Stimulated activated CD8-positive, alpha-beta memory T cell treated with anti-CD3 and anti-CD28 coated beads, Interleukin-7, amount 100 ng/mL, for 1 hour (primary cell): ENCODE measurements at places on chromosomes 5 and 9.

DNA sequence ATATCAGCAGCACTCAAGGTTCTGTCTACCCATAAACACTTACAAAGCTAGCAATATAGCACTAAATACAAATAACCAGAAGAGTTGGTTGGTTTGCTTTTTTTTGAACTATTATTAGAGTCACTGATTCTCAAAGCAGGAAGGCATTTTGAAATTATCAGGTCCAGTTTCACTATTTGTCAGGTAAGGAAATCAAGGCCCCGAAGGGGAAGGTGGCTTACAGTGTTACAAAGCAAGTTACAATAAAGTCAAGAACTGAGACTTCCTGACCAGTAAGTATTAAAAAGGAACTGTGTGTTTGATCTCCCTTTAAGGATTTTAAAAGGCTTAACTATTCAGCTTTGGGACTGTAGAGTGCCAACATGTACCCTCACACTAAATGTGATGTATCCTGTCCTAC, 10.8 kb downstream of the C5orf15 start:
- no peak for DNase-seq

DNA sequence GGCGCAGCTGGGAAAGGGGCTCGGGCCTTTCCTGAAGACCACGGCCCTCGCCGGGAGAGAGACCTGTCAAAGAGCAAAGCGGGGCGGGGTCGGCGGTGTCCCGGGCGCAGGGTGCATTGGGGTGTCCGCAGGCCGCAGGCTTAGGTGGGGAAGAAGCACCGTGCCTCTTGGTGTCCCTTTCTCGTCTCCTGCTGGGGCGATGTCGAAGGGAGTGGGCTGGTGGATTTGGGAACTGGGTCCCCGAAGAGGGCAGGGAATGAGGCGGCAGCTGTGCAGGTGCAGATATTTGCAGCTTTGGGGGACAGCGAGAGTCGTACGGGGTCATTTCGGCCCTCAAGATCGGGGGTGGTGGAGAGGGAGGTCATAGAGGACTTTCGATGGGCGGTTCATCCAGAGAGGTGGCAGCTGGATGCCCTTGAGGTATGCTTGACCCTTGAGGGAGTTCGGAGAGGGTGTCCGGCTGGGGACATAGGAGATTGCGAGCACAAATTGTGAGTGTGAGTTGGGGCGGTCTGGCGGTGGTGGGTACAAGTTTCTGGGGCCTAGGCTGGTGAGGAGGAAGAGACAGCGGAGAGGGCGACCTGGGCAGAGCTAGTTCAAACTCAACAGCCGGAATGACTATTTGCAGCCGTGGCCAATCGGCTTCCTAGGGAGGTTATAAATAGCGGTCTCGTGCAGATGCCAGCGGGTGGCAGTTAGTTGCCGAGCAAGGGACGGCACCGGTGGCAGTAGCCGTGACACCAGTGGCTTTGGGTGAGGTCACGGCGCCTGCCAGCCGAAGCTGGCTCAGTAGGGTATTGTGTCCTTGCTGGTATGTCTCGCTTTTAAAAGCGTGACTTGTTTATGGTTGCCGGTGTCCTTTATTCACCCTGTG, 601 bp downstream of the NNT start:
- peak; percentile 28 for DNase-seq

GRCh38 chr9:86073839-86074238, 25.5 kb downstream of the GOLM1 start:
- DNase-seq: no peak

DNA sequence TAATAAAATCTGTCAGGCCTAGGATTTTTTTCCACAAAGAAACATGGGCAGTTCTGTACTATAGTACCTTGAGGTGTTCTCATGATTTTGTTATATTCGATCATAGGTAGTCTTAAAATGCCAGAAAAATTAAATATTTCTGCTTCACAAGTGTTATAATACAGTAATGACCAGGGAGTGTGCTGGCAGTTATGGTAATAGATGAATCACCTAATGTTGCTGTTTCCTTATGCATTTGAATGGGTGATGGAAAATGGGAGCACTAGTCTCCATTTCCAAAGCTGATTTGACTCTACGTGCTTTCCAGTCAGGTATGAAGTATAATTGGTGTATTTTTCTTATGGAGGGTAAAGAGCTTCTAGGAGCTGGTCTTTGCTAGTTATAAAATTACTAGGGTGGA, 23.8 kb downstream of the OGN start:
- DNase-seq: no peak

GRCh38 chr9:9997585-9997984, 615.2 kb downstream of the PTPRD start:
- no peak for DNase-seq

GRCh38 chr5:81288021-81288433, 13.4 kb upstream of the ZCCHC9 start:
- DNase-seq: no peak

DNA sequence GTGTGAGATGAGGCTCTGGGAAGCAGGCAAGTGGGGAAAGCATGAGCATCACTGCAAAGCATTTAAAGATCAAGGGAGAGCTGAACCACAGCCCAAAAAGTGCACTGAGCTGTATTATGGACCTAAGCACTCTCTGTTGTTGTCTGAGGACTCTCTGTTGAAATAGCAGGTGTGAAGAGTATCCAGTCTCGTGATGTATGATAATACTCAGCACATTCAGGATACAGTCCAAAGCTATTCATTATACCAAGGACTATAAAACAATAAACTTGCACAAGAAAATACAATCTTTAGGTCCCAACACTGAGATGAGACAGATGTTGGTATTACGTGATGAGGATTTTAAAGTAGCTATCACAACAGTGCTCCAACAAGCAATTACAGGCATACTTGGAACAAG, 97.5 kb upstream of the IGFBPL1 start:
- no peak for DNase-seq

GRCh38 chr5:490116-491106, 33.8 kb downstream of the SLC9A3 start:
- no peak for DNase-seq

- no peak for DNase-seq
Measured at GRCh38 chr9:90169490-90169889, 473.1 kb downstream of the DIRAS2 start.

GRCh38 chr9:115398996-115399395, 281.0 kb upstream of the TNC start:
- no peak for DNase-seq

GRCh38 chr5:141420855-141421488, at the start of gene PCDHGA11:
TSS of gene PCDHGA11 (plus strand) at chr5:141421051. CDS start at chr5:141421228, 177 bp downstream.
- no peak for DNase-seq

GRCh38 chr5:154732212-154732611, 23.0 kb upstream of the LARP1 start:
- no peak for DNase-seq

- no peak for DNase-seq
Measured at GRCh38 chr9:83036043-83036442, 26.9 kb downstream of the RASEF start.

GRCh38 chr5:142758062-142758795, 11.9 kb upstream of the ARHGAP26 start:
- no peak for DNase-seq

GRCh38 chr5:59130431-59130830, 547.6 kb downstream of the RAB3C start:
- no peak for DNase-seq

- DNase-seq: no peak
Measured at GRCh38 chr9:132541870-132542830, 40.3 kb upstream of the BARHL1 start.

GRCh38 chr9:32455738-32456137, 70.3 kb downstream of the RIGI start:
- DNase-seq: no peak

- DNase-seq: no peak
Measured at GRCh38 chr5:169904508-169904907, 75.8 kb downstream of the INSYN2B start.

GRCh38 chr5:7772141-7772540, 78.8 kb downstream of the CFAP90 start:
- DNase-seq: no peak

DNA sequence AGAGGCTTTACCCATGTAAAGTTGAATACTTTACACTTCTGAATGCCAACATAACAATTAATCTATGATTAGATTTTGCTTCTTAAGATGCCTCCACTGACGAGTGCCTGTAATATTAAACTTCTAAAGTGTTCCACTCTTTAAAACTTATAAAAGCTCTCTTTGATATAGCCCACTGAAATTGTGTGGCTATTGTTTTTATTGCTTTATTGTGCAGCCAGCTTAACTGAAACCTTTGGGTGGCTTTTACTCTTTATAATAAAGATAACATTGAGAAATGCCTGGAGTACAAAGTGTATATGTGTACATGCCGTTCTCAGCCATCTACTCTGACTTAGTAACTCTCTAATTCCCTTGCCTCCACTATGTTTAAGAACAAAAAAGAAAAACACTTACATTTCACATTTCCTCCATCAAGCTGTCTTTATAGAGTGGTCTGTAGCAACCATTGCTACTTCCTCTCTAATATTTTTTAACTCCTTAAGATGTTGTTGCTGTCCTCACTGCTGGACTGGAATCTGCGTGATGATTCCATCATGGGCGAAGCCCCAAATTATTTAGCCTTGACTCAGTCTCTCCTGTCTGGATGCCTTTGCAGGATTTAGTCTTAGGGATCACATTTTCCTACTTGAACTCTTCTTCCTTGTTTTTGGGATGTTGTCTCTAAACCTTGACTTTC, 9.1 kb downstream of the PIK3R1 start:
- no peak for DNase-seq

DNA sequence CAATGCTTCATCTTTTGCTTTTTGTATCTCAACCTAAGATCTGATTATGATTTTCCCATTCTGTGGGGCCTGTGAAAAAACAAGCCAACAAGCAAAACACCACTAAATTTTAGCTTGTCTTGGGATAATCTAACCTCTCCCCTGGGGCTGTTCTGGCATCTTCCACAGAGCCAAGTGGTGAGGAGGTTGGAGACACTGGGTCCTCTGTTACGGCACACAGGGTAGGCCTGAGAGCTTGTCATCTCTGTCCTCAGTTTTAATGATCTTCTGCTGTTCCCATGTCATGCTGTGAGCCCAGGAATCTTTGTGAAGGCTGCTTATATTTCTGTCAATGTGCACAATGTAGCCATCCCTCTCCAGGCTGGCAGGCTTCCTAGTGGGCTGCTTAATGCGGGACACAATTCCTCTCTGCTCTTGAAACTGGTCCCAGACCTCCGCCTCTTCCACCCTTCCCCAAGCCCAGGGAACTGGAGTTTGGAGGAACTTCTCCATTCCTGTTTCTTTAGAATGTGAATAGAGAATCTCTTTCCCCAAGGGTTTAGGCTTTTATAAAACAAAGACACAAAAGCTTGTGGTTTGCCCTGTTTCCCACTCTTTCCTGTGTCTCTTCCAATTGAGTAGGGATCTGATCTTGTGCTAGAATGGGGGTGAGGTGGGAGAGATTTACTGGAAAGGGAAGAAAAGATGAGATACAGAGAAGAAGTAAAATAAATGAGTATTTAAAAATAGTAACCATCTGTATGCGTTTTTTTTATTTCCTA, 30.9 kb upstream of the SEMA6A start:
- no peak for DNase-seq

GRCh38 chr9:107606149-107606790, 116.7 kb upstream of the KLF4 start:
- DNase-seq: no peak

GRCh38 chr9:90964101-90965020, 162.7 kb downstream of the SYK start:
- DNase-seq: no peak

DNA sequence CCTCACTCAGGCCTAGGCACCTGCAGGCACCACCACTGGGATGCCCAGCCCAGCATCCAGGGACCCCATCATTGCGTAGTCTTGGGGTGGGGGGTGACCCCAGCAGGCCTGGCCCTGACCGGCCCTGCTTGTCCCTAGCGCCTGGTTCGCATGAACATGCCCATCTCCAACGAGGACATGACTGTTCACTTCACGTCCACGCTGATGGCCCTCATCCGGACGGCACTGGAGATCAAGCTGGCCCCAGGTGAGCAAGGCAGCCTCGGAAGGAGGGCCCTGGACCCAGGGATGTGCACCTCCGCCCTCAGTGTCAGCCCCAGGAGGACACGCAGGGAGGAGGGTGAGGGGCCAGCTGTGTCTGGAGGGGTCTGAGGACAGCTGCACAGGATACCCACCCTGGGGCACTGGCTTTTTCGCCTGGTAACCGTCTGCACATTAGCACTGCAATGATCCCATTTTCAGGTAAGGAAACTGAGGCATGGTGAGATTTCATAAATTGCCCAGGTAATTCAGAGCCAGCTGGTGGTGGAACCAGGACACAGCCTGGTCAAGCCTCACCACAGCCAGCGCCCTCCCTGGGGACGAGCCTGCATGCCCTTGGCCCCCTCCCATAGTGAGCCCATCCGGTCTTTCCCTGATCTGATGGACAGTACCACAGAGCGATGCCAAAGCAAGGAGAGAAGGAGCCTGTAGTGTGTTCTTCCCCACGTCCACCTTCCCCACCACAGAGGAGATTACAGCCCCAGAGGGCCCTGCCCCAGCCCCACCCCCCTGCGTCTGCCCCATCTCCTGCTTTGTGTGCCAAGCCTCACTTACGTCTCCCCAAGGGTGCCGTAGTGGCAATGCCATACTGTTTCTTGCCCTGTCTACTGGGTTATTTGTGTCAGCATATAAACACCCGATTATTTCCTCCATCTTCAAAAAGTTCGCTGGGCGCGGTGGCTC, 228.3 kb downstream of the CACNA1B start:
- no peak for DNase-seq

DNA sequence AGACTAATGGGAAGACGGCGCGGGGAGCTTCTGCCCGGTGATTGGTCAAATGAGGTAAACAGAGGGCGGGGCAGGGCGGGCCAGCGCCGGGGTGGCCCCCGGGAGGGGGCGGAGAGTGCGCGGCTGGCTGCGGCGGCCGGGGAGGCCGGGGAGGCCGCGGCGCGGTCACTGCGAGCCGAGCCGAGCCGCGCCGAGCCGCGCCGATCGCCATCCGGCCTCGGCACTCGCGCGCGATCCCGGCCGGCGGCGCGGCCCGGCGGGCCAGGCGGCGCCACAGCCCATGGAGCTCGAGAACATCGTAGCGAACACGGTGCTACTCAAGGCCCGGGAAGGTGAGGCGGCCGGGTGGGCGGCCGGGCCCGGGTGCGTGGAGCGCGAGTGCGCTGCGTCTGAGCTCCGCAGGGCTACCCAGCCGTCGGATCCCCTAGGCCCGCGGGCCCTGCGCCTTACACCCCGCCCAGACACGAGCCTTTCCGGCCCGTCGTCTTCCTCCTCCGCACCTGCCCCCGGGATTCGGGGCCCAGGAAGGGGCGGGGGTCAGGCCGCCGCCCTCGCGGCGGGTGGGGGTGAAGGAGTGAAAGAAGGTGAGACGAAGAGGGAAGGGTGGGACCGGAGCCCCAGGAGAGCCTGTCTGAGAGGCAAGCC, at the start of gene GRK6:
Gene GRK6 (plus strand): TSS at position 111 of the 645 bp plus-strand sequence. CDS start 170 bp downstream, at position 281.
- DNase-seq: no peak

GRCh38 chr9:38416461-38416860, 7.8 kb downstream of the IGFBPL1 start:
- no peak for DNase-seq

DNA sequence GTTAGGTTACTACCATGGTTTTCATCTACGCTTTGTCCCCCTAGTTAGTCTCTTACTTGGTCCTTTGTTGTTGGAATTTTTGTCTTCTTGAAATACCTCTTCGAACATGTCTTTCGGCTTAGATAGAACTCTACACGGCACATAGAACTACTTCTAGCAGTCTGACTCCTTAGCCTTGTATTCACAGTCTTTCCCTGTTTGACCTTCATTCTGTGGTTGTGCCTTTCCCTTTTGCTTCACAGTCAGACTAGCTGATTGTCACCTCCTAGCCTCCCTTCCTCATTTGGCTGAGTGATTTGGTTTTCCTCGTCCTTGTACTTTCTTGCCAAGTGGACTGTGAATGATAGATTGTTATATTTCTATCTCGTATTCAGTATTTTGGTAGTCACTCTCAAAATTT, 10.7 kb downstream of the SMAD5 start:
- DNase-seq: no peak
